Ureter (tissue), 1 donor: ENCODE measurements at places on chromosomes 13 and 19. TPM values are rescaled to one million over a fixed set of nuclear protein-coding genes. Genes with fewer than 3 reads are reported as not detected.

SMIM44 gene
- total RNA-seq, result not detected

GRCh38 chr19:49106648-49107135 is 7.5 kb upstream of the LIN7B start:
- no peak for DNase-seq

DNA sequence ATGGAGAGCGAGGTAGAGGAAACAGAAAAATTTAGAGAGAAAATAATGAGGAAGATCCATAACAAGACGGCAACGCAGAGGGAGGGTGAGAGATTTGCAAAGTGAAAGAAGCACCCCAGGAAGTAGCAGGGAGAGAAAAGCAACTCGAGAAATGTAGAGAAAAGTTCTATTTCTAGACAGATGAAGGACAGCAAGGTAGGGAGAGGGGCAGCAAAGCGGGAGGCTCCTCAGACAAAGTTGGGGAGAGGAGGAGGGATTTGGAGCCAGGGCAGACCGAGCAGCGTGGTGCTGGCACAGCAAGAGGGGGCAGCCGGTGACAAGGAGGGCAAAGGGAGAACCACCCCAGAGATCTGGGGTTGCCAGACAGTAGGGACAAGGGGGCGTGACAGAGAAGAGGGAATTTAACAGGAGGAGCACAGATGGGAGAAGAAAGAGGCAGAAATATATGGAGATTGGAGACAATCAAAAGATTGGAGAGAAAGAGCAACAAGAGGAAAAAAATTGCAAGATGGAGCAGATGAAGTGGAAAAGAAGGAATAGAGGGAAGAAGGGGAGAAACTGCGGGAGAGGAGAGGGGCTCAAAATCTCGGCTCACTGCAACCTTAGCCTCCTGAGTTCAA is 989 bp downstream of the ZNF766 start:
- DNase-seq, result no peak

CD22 gene
- total RNA-seq, result 4.2 TPM

DNA sequence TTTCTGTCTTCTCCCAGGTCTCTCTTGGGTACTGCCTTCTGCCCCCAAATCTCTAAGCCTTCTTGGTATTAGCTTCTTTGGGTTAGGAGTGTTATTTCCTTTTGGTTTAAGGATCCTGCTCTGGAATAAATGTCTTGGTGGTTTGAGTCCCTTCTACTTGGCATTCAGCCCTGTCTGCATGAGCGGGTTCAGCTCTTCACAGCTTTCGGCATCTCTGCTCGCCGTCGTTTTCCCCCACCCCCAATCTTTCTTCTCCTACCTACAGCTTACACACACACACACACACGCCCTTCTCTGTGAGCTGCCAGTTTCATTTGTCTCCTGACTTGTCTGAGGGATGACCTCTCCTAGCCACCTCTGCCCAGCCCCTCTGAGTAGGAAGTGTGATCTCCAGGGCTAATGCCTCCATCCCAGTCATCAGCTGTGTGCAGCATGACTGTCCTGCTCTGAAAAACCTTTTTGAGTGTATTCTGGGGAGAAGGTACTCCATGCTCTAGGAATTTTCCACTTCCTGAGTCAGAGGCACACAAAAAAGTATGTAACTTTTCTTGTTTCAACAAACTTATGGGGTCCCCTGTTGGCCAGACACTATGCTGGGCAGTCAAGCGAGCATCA is 4.7 kb downstream of the CNOT3 start:
- no peak for DNase-seq

OR7D2 gene
- not detected for total RNA-seq

ZNF723 gene
- total RNA-seq, result not detected

DNA sequence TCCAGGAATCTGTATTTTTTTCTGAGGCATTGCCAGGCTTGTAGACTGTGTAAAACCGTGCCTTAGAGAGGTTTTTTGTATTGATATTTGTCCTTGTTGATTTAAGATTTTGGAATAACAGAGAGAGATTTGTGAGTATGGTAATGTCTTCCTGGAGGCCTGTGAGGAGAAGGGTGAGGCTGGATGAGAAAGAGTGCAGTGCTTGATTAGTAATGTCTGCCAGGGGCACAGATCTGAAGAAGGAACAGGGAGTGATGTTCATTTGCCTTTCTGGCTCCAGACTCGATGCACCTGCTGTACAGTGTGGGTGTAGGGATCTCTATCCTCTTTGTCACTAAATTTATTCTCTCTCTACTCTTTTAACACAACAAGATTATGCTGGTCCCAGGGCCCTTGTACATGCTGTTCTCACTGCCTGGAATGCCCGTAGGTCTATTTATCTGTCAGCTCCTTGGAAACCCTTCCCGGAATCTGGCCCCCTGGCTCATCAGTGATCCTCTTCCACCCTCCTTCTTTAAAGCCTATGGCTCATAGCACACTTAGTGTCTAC is 4.2 kb downstream of the FIZ1 start:
- no peak for DNase-seq

DNA sequence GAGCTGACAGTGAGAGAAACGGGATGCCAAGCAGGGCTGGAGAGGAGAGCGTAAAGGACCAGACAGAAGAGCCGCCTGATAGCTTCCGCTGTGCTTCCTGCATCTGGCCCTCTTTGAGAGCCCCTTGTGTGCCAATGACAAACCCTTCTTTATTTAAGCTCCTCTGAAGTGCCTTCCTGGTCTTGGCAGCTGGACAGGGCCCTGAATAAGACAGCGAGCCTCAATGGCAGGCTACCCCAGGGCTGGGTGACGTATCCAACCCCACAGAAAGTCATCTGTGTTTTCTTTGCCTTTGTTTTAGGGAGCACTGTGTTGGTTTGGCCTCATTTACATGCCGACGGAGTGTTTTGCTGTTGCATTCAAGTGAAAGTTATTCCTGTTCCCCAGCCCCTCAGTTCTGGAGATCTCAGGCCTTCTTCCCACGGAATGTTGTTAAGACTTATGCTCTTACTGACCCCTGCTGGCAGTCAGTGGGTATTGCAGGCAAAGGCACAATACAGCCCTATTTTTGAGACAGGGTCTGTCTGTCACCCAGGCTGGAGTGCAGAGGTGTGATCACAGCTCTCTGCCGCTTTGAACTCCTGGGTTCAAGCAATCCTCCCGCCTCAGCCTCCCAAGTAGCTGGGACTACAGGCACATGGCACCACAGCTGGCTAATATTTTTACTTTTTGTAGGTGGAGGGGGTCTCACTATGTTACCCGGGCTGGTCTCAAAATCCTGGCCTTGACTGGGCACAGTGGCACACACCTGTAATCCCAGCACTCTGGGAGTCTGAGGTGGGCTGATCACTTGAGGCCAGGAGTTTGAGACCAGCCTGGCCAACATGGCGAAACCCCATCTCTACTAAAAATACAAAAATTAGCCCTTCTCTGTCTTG is 16.8 kb downstream of the CCL25 start:
- no peak for DNase-seq

- no peak for DNase-seq
Measured at GRCh38 chr13:56900549-56901279, 240.0 kb upstream of the PRR20A start.

- no peak for DNase-seq
Measured at GRCh38 chr13:79457390-79457789, 23.6 kb upstream of the NDFIP2 start.

DNA sequence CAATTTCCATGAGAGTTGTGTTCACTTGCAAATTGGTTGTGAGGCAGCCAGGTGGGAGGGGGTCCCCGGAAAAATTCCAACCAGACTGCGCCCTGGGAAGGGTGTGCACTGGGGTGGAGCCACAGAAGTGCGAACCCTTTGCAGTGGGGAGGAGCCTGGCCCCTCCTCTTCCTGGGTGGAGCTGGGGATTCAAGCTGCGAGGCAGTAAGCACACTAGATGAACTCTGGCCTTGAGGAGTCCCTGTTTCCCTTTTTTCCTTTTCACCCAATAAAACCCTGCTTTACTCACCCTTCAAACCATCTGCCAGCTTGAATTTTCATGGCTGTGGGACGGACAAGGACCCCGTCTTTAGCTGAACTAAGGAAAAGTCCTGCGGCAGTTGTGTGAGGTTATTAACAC is 31.0 kb upstream of the MBNL2 start:
- DNase-seq, result no peak

DNA sequence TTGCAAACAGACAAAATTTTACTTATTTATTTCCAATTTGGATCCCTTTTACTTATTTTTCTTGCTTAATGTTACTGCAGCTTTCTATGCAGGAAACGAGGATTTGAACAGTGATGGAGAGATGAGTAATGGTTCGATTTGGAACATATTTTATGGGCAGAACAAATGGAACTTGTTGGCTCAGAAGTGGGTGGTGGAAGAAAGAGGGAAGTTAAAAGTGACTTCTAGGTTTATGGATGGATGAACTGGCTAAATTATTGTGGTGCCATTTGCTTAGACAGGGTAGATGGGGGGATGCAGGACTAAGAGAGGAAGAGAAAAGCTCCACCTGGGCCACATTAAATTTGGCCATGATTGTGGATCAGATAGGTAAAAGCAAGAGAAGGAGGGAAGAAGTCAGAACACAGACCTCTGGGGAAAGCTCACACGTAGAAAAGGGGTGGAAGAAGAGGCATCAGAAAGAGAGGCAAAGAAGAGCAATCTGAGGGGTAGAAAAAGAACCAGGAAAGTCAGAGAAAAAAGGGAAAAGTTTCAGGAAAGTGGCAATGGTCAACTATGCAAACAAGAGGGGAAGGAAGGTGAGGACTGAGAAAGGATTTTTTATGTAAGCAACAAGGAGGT is 768 bp upstream of the CYSLTR2 start:
- no peak for DNase-seq

DNA sequence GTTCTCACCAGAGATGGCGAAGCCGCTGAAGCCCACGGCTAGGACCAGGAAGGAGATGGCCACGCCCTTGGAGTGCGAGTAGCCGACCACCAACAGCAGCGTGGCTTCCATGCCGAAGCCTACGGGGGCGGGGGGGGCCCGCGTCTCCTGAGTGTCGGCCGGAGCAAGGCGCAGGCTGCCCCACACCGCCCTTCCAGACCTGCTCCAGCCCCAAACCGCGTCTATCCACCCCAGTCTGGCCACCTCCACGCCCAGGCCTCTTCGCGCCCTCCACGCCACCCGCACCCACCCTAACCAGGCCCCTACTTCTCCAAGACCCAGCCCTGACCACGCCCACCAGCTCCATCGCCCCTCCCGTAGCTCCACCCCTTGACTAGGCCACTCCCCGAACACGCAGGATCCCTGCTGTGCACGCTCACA is 6.2 kb downstream of the GFY start:
- no peak for DNase-seq

NTN5 gene
- 1.0 TPM for total RNA-seq

DNA sequence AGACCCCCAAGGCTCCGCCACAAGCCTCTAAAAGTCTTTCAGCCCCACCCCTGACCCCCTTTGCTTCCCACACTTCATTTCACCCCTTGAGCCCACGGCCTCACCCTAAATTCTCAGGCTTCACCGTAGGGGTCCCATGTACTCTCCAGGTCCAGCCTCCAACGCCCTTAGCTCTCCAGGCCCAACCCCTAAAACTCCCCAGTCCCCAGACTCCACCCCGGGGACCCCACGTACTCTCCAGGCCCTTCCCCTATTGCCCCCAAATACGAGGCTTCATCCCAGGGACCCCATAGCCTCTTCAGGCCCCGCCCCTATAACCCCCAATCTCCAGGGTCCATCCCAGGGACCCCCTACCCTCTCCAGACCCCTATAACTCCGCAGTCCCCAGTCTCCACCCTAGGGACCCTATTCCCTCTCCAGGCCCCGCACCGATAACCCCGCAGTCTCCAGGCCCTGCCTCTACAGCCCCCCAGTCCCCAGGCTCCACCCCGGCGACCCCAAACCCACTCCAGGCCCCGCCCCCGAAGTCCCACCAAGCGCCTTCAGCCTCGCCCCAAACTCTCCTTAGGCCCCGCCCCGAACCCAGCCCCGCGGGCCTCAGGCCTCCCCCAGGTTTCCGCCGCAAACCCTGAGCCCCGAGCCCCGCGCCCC is 619 bp downstream of the MED16 start:
- DNase-seq, result no peak

ERCC1 gene
- total RNA-seq, result 78.3 TPM

GRCh38 chr19:37635076-37636056 is 19.9 kb downstream of the ZFP30 start:
- no peak for DNase-seq

DNA sequence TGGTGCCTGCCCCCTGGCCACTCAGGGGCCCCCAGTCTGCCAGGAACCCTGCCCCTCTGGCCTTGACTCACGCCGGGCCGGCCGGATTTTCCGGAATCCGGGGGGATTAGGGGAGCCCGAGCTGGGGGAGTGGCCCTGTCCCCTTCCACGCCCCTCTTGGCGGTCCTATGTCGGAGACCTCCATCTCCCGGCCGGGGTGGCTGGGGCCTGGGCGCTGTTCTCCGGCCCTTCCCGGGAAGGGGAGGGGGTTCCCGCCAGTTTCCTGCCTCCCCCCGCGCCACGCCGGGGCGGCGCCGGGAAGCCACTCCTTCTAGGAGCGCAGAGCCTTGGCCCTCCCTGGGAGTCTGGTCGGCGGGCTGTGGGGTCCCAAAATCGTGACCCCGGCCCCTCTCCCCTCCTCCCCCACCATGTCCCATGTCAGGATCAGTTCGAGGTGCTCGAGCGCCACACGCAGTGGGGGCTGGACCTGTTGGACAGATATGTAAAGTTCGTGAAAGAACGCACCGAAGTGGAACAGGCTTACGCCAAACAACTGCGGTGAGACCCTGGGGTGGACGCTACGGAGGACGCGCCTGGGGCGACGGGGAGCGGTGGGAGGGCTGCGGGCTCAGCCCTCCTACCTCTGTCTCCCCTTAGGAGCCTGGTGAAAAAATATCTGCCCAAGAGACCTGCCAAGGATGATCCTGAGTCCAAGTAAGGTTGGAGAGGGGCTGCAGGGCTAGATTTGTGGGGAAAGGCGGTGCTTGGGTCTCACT is 1.3 kb downstream of the TRIP10 start:
- DNase-seq, result peak; percentile 78

DCLK1 gene
- total RNA-seq, result 13.5 TPM

DNA sequence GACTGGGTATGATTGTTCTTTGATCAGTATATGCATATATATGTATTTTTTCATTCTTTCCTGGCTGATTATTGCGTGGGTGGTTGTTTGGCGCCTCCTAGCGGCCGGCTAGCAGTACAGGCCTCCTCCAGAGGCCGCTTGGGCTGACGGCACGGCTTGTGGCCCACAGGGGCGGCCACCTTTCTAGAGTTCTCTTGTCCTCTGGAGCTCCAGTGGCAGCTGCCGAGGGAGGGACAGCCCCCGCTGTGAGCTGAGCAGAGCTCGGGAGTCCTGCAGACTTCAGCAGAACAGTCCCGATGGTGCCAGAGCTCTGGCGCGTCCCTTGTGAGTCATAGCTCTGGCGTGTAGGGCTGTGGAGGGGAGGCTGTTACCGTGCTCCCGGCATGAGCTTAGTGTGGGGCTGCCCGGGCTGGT is 22.5 kb upstream of the ZNF429 start:
- peak; percentile 62 for DNase-seq

DNA sequence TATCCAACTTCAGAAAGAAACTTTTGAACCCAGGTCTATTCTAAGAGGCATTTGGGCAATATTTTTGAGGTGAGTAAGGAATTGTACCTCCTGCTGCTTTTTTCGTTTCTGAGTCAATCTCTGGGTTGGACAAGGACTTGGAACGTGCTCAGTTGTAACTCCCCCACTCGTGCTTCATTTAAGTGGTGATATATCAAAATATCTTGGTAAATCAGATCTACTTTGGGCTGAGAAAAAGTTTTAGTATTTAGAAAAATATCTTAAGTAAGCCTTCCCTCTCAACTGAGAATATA is 728.9 kb downstream of the EFNB2 start:
- DNase-seq, result no peak
